NB4 (cell line): ENCODE measurements at places on chromosomes 6 and 20.
A peak's percentile ranks its signal among the peaks of the same experiment; 100 is the strongest.

- peak; percentile 45 for DNase-seq
These were observed 105.1 kb upstream of the CNKSR3 start for GRCh38 chr6:154615483-154616025.

- no peak for DNase-seq
These were observed 231.6 kb downstream of the LRFN2 start for GRCh38 chr6:40355532-40355931.

DNA sequence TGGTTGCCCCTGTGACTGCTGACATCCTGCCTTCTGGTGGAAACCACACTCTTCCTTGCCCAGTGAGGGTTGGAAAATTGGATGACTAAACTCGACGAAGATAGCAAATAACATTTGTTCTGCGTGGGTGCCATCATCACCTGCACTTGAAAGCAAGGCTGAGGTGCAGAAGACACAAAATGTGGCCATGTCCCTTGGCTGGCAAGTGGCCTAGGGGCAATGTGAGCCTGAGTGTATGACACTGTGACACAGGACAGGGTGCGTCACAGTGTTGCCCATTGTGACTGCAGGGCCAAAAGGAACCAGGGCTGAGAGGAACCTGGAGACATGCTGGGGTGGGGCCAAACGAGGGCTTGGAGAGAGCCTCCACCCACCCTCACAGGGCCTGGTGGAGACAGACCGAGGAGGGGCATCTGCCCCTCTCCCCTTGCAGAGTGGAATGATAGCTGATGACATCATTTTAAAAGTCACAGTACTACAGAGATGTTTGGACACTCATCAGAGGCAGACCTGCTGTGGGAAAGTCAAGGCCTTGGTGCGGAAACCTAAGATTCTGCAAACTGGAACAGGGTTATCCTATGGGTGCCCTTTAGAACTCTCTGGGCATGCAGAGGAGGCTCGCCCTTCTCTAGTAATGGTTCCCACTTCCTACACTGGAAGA, 12.8 kb upstream of the HLA-F start:
- no peak for DNase-seq

DNA sequence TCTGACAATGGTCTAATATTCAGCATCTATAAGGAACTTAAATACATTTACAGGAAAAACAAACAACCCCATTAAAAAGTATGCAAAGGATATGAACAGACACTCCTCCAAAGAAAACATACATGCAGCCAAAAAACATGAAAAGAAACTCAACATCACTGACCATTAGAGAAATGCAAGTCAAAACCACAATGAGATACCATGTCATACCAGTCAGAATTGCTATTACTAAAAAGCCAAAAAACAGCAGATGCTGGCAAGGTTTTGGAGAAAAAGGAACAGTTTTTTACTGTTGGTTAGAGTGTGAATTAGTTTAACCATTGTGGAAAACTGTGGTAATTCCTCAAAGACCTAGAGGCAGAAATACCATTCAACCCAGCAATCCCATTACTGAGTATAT, 339.0 kb upstream of the ADGRB3 start:
- DNase-seq: no peak

GRCh38 chr6:25174678-25175077, 104.5 kb upstream of the CARMIL1 start:
- DNase-seq: no peak

GRCh38 chr20:9506964-9507369, 7.4 kb upstream of the LAMP5 start:
- no peak for DNase-seq

- no peak for DNase-seq
These were observed 67.8 kb upstream of the EDN3 start for GRCh38 chr20:59232618-59233017.

DNA sequence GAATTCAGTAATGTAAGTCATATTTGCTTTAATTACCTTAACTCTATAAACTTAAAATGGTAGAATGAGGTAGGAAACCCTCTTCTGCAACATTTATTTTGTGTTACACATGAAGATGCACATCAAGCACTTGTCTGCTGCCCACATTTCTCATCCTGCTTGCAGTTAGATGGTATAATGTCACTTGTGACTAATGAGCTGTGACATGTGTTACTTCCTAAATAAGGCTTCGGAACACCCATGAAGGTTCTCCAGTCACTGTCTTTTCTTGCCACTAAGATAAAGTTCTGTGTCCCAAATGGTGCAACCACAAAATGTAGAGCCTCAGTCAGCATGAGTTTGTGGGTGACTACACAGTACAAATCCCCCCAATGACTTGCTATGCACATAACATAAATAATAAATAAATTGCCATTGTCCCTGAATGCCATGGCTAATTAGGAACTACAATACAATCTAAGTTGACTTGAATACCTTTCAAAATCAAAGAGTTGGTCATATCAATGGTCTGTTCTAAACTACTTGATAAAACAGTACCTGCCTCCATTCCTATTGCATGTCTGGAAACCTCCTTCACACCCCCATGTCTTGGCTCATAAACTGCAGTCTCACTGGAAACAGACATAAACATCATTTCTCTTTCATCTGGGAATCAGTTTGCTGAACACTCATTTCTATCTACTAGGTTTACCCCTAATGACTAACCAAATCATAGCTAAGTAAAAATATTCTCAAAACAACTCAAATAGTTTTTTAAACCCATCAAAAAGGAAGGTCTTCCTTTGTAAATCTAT, 157.2 kb downstream of the PTPRK start:
- no peak for DNase-seq

GRCh38 chr6:165098165-165098564, 211.2 kb downstream of the C6orf118 start:
- DNase-seq: peak; percentile 44

GRCh38 chr20:23019403-23019802, 15.7 kb upstream of the SSTR4 start:
- DNase-seq: no peak

DNA sequence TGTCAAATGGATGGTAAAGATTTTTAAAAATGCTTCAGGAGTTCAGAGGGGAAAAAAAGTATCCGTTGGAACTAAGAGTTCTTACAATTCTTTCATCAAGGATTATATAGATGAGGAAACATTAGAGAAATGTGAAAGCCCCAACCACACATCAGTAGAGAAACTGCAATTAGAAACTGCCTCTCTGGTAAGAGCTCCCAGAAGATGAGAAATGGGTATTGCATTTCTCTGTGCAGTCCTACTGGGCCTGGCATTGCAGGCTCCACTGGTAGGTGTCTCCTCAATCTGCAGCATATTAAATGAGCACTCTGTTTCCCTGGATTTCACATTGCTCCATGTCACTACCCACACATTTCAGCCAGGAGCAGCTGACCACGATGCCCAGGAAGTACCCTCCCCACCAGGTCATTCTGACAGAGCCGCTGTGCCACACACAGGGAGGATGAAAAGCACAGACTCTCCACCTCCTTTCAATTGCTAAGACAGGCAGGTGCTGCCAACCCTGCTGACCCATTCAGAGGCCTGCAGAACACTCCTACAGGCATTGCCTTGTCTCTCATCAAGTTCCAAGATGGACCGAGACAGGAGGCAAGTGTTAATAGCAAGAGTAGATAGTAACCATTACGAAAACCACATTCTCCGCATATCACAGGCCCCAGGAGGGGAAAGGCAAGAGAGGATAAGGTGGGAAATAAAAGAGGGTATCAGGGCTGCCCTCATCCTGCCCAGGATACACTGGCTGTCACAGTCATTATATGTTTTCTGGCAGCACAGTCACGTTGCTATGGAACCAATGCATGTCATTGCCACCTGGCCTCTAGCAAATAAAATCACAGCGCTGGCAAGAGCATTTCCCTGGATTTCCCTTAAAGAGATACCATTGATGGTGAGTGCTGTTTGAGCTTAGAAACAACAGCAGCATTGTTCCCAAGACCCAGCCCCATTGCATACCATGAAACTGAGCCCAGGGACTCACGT, 241.7 kb downstream of the ATXN1 start:
- no peak for DNase-seq

- DNase-seq: peak; percentile 84
These were observed 15.4 kb upstream of the KIAA1755 start for GRCh38 chr20:38275815-38276550.

DNA sequence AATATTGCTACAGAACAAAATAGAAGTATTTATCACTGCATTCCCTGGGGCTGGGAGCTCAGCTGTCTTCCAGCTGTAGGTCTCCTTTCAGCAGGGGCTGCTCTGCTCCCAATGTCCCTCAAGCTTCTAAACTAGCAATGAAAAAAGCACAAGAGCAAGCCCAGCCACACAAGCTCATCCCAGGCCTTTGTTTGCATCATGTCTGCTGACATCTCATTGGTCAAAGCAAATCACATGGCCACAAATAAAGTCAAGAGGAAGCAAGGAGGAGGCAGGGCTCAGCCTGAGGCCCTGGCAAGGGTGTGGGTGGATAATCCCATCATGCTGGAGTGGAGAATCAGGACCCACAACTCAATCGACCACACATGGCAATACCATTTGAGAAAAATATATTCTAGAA, 2.2 kb upstream of the BFSP1 start:
- DNase-seq: peak; percentile 85

DNA sequence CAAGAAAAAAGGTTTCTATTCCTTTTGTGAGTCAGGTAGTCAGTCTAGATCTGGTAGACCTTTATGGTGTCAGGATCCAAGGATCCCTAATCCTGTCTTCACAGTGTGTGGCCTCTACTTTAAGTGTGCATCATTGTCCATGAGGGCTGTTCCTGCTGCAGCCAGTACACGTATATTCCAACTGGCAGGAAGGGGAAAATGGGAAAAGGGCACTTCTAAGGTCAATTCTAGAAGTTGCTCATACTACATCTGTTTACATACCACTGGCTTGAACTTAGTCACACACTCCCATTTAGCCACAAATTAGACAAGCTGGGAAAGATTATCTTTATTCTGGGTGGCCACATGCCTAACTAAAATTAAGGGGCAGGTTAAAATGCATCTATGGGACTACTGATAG, 9.7 kb upstream of the MMS22L start:
- DNase-seq: no peak

DNA sequence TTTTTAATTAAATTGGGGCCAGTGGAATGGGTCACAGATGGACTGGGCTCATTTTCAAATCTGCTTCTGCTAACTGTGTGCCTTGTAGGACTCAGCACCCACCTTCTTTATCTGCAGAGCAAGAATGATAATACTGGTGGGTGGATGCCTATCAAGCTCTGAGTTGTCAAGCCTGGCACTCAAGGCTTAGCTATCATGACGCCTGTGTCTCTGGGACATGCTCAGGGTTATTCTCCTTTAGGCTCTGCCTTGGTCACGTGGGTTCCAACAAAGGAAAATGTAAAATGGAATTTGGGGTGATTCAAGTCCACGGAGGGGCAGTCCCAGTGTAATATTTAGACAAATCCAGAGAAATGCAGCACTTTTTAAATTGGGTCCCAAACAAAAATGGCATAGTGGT, 202.3 kb downstream of the TSHZ2 start:
- DNase-seq: no peak

DNA sequence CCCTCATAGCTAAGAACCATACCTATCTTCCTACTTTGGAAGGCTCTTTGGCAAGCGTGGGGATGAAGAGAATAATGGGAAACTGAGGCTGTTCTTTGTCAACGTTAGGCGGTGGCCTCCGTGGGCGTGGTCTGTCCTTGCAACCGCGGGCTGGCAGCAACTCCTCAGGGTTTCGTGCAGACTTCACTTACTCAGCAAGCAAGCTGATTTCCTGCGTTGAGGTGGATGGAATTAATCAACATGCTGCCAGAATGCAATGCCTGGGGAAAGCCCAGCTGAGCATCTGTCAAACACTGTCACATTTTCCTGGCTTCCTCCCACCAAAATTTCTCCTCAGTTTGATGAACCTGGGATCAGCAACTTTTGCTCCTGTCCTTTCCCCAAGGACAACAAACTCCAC, 9.2 kb upstream of the IL17F start:
- no peak for DNase-seq

DNA sequence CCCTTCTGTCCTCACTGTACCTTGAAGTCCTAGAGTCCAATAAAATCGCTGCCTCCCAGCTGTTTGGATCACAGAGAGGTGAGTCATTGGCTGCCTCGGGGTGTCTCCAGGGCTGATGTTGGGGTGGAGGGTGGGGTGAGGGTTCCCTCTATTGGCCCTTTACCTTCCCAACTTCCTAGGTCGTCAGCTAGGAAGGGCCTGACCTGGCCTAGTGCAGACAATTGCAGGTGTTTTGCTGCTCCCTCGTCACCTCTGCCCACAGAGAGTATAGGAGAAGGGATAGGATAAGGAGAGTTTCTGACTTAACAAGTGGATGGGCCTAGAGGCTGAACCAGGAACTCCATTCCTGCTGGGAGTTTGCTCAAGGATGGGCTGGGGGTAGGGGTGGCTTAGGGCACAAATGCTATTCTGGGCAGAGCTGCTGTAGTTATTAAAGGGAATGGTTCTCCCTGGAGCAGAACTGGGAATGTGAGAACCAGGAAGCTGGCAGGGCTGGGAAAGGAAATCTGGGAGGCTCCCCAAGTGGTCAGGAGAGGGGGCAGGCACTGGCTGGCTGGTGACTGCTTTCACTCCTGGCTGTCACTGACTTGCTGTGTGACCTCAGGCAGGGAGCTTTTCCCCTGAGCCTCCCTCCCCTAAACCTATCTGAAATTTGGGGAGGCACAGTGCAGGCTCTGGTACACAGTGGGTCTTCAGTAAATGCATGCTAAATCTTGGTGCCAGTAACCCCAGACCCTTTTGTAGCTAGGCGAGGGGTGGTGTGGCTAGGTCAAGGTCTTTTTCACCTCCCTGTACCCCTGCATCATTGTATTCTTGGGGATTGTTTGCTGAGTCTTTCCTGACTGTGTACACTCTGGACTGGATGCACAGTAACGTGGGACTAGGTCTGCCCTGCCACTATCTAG, 1.5 kb downstream of the TP53INP2 start:
- DNase-seq: peak; percentile 60

- DNase-seq: no peak
These were observed 141.4 kb upstream of the PTPN1 start for GRCh38 chr20:50368813-50369224.

GRCh38 chr20:56788041-56788670, 159.1 kb downstream of the TFAP2C start:
- peak; percentile 84 for DNase-seq

DNA sequence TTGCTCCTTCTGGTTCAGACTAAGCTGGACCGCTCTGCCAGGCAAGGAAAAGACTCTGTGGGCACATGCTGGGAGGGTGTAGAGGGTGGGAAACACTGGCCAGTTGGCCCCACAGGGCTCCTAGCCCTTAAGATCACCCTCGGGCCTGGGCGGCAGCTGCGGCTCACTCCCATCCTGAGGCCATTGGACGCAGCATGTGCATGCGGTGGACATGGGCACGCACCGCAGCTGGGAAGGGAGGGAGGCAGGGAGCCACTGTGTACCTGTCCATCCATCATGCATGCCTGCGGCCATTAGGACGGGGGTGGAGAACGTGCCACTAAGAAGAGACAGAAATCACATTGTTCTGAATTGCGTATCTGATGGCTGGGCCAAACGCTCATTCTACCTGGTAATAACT, 140.1 kb upstream of the THBS2 start:
- no peak for DNase-seq
